ENCODE measurements at places on chromosomes 13 and 19. TPM values are rescaled to one million over a fixed set of nuclear protein-coding genes. Genes with fewer than 3 reads are reported as not detected.

GRCh38 chr19:49151267-49152118, 3.7 kb downstream of the HRC start:
- DNase-seq = no peak

MBD3L3 gene
- polyA plus RNA-seq = not detected

DNA sequence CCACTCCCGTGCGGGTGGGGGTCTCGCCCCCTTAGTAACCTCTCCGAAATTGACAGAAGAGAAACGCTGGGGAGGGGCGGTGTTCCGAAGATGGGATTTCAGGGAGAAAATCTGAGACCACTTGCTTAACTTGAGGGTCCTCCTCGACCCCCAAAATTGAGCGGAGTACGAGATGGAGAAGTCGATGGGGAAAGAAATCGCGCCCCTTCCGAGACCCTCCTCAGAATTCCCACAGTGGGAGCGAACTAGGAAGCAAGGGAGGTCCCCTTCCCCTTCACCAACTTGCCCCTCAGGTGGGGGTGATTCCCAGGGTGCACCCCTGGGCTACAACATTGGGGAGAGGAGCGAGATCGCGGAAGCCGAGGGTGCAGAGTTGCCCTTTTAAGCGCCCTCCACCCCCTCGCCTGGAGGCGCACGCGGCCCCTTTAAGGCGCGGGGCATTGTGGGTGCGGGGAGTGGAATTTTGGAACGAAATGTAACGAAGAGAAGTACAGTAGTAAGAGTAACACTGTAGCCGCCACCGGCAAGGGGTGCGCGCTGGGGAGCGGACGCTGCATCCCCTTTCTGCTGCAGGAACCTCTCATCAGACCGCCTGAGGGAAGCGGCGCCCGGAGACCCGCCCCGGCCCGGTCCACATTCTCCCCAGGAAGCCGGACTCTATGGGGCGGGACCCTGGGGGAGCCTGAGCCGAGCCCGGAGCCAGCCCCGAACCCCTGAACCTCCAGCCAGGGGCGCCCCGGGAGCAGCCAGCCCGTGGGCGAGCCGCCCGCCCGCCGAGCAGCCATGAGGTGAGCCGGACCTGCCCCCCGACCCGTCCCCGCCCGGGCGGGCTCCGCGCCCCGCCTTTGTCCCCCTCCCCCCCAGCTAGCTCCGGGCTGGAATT, at the start of gene VASP:
Gene VASP (plus strand): TSS at position 491 of the 883 bp plus-strand sequence. CDS start 293 bp downstream, at position 784.
- DNase-seq = no peak

- no peak for DNase-seq
Measured at GRCh38 chr13:33188093-33188882, 97.3 kb downstream of the STARD13 start.

GRCh38 chr13:49098198-49098597, 121.9 kb upstream of the MLNR start:
- DNase-seq = no peak

Measured in right renal cortex interstitium (tissue), 3 donors.